ENCODE measurements at places on chromosomes 1 and 21.
A peak's percentile ranks its signal among the peaks of the same experiment; 100 is the strongest.

GRCh38 chr1:46530311-46530710 is 21.1 kb downstream of the KNCN start:
- no peak for DNase-seq

DNA sequence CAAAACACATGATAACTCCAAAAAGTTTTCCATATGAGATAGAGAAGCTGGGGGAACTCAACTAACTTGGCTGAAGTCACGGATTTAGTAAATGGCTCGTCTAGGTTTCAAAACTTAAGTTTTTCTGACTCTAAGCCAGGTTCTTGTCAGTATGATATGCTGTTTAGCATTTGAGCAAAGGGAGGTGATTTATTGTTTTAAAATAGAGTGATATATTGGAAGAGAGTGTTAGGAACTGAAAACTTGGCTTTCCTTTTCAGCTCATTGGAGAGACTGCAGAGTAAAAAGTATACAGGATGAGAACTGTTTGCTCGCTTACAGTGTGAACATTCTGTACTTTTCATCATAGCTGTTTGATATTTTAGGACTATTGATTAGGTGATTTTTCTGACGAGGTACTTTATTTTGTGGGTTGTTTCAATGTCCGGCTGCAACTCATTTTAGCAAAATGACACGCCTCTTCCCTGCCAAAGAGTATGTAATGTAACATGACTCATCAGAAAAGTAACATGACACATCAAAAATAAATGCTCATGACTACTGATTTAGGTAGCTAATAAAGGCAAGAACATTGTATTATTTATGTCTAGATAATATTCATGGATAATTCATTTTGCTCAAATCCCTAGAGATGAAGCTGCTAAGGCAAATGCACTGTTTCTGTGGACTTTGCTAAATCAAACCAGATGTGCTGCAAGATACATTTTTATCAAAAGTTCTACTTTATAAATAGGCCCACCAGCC is 355.1 kb downstream of the GPATCH2 start:
- no peak for DNase-seq

GRCh38 chr1:79422726-79423125 is 416.2 kb upstream of the ADGRL4 start:
- no peak for DNase-seq

- no peak for DNase-seq
These were observed 6.8 kb upstream of the IL24 start for GRCh38 chr1:206890125-206891060.

DNA sequence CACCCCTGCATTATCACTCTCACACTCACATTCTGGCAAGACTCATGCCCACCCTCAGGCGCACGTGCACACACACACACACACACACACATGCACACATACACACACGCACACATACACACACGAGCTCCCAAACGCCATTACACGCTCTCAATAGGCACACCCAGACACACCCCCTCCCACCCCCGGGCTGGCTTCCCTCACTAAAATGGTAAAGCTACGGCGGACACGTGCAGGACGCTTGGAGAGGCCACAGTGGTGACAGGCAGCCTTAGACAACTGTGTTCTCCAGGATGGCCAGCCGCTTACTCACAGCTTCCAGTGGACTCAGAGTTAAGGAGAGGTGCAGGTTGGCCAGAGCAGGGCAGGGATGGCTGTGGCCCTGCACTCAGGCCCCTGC is 10.1 kb downstream of the MATN1 start:
- no peak for DNase-seq

DNA sequence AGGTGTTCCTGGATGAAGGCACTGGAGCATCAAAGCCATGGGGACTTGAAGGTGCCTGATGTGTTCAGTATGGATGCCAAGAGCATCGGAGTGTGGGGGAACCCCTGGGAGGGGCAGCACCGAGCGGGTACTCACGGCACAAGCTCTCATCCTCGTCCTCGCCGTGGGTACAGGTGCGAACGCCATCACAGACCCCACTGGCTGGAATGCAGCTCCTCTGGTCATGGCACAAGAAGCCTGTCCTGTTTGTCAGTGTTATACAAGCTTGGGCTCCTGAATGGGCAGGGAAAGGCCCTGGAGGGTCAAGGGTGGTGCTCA is 6.0 kb downstream of the LDLRAD1 start:
- no peak for DNase-seq

GRCh38 chr1:212504171-212504803 is 71.6 kb downstream of the NENF start:
- no peak for DNase-seq

DNA sequence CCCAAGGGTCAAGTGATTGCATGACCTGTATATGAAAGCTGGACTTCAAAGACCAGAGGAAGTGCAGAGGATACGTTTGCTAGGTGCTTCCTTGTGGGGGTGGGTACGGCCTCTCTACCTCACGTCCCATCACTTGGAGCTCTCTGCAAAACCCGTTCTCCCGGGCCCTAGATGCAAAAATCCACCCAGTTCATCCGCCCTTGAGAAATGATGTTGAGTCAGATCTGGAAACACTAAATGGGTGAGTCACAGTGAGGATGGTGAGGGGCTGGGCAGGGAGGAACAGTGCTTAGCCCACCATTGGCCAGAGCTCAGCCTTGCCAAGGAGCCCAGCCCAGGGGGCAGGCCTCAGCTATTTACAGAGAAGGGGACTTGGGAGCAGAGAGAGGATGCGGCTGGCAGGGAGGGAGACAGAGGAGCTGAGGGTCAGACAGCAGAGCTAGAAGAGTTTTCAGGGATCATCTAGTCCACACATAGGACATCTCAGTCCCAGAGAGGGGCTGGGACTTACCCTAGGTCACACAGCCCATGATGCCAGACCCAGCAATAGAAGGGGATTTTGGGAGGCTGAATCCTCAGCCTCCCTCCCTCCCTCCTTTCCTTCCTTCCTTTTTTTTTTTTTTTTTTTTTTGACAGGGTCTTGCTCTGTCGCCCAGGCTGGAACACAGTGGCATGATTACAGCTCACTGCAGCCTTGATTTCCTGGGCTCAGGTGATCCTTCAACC is 14.6 kb downstream of the ARHGEF10L start:
- no peak for DNase-seq

GRCh38 chr21:17853393-17854275 is 34.5 kb upstream of the C21orf91 start:
- no peak for DNase-seq

- no peak for DNase-seq
These were observed 76.9 kb upstream of the TNFSF18 start for GRCh38 chr1:173127369-173128307.

- DNase-seq = no peak
These were observed 61.1 kb upstream of the MAP1LC3C start for GRCh38 chr1:242059976-242060375.

GRCh38 chr1:160171354-160171753 is 19.0 kb upstream of the CASQ1 start:
- DNase-seq = no peak

- DNase-seq = no peak
These were observed 68.3 kb upstream of the SPAG17 start for GRCh38 chr1:118253053-118253915.

DNA sequence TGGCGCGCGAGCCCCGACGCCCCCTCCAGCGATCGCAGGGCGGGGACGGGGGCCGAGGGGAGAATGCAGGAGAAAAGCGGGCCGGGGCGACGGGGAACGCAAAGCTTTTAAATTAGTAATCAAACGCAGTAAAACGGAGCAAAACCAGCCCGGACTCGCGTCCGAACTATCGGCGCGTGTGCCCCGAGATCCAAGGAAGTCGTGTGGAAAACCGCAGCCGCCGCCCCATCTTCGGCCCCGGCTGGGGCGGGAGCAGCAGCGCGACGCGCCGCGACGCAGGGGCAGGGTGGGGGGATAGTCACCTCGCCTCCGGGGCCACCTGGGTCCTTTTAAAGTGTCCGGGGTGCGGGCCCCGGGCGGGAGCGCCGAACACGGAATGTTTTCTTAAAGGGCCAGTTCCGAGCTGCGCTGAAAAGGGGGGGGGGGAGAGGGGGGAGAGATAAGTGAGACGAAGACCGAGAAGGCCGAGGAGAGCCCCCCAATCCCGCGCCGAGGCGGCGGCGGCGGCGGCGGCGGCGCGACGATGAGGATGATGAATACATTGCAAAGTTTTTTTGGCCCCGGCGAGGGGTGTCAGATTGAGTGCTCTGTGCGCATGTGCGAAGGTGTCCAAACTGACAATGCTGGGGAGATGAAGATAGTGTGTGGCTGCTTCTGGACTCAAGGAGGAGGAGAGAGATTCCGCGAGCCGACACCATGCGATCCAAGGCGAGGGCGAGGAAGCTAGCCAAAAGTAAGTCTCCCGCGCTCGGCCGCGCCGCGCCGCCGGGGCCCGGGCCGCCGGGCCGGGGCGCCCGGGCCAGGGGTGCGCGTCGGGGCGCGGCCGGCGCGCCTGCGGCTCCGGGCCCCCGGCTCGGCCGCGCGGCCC is at the start of gene PRDM16:
Gene PRDM16, plus strand, starts transcription at position 640 of the 868 bp plus-strand sequence. Its CDS starts 57 bp downstream, at position 697.
- no peak for DNase-seq

- no peak for DNase-seq
These were observed 53.0 kb downstream of the DISP3 start for GRCh38 chr1:11531943-11532342.

DNA sequence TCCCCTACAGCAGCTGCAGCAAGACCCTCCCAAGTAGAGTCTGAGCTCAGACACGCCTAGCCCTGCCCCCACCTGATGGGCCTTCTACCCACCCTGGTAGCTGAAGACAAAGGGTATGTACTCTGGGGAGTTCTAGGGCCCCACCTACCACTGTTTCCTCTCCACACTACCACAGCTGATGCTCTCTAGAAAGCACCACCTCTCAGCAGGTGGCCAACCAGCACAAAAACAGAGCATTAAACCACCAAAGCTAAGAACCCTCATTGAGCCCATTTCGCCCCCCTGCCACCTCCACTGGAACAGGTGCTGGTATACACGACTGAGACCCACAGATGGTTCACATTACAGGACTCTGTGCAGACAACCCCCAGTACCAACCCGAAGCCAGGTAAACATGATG is 258.9 kb downstream of the SETD4 start:
- peak; percentile 53 for DNase-seq

DNA sequence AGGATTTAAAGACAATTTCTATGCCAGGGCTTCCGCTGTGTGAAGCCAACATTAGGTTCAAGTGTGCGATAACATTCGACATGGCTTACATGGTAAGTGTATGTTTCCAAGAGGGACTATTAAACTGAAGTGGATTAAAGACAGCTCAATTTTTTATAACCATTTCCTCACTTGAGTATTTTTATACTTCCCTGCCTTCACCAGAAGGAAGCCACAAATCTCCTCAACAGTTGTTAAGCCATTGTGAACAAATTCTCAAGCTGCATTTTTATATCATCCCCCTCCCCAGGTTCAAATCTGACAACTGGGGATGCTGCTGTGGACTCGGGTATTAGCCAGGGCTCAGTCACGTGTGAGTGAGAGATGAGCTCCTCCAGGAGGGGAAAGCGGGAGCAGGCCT is 116.3 kb downstream of the RHOU start:
- no peak for DNase-seq

- DNase-seq = no peak
These were observed 42.3 kb downstream of the HLX start for GRCh38 chr1:220921498-220921897.

DNA sequence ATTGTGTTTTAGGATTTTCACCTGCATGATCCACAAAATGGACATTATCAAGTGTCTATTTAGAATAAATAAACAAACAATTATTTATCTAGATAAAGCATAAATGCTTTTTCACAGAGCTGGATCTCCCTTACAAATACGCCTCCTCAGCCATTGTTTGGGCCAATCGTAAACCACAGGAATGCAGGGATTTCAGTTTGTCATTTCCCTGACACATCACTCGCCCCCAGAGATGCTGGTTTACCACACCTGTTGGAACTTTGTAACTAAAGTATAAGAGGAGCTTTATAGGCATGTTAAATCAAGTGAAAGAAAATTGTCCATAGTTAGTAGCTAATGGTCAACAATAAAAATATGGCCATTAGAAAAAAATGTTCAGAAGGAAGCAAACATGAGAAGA is 40.3 kb downstream of the GPR88 start:
- DNase-seq = no peak

DNA sequence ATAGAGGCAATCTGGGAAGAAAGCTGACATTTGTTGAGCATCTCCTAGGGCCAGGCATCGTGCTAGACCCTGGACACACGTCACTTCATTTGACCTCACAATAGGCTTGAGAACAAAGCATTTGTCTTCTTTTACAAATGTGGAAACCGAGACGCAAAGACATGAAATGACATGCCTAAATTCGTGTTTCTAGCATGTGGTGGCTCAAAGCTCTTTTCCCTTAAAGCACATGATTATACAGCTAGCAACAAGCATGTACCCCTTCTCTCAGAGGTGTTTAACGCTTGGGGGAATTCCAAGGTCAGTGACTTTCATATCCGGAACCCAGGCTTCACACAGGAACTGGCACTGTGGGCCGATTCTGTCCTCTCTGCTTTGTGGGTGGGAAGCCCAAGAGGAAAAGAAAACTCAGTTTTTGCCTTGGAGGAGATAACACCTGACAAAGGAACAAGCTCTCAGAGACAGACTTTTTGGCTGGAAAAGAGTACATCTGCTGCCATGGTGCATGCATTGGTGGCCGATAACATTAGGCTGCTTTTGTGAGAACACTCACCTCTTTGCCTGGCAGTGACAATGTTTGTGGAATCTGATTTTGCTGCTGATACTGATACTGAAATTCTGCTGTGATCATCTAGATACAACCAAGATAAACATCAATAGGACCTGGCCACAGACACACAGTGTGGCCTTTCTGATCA is 15.4 kb upstream of the CD2 start:
- DNase-seq = no peak

- DNase-seq = no peak
These were observed 119.7 kb downstream of the LYPLAL1 start for GRCh38 chr1:219293410-219293809.

DNA sequence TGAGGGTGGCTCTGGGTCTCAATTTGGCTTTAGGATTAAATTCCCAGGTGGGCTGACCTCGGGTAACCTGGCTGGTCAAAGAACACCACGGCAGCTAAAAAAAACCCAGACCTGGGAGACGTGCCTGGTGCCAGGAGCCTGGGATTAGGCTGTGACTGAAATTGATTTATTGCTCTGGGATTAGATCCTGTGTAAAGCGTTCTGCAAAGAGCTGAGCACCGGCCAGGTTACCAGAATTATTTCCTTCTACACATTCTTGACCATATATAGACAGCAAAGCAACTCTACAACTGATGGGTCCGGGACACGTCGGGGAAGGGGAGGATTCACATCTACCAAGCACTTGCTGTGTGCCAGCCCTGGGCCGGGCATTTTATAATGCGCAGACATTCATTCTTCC is 45.2 kb downstream of the TMCO4 start:
- no peak for DNase-seq

- no peak for DNase-seq
These were observed 27.7 kb downstream of the GIPC2 start for GRCh38 chr1:78073441-78073840.

DNA sequence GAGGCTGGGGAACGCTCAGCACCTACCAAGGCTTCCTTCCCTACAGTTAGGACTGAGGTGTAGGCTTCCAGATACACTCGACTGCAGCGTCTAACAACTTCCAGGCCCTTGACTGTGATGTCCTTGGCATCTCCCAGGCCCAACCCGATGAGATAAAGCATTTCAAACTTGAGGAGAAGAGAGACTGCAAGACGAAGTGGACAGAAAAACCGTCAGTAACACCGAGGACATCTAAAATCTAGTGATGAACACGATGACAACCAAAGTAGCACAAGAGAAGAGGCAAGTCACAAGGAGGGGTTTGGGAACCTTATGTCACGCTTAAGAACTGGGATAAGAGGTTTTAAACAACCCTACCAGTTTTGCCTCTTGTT is 314 bp downstream of the DPH5 start:
- DNase-seq = no peak

Data from NCI-H187 (cell line).